ENCODE measurements at places on chromosomes 12 and 14.

- no peak for DNase-seq
Observed at GRCh38 chr12:55671746-55672145, 35.1 kb downstream of the OR10P1 start.

DNA sequence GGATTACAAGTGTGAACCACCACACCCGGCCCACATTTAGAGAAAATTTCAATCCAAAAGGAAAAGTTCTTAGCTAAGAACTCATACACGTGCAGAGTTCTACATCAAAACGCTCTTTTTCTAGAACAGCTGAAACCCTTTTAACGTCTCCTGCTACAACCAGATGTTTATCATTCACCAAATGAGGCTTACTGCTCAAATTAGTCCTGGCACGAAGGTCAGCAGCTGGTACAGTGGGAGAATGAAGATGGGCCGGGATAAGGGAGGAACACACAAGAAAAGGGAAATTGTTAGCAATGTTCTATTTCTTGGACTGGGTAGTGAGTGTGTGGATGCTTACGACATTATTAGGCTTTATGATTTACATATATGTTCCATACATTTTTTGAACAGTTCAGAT lies 37.2 kb downstream of the PRKAB1 start:
- no peak for DNase-seq

DNA sequence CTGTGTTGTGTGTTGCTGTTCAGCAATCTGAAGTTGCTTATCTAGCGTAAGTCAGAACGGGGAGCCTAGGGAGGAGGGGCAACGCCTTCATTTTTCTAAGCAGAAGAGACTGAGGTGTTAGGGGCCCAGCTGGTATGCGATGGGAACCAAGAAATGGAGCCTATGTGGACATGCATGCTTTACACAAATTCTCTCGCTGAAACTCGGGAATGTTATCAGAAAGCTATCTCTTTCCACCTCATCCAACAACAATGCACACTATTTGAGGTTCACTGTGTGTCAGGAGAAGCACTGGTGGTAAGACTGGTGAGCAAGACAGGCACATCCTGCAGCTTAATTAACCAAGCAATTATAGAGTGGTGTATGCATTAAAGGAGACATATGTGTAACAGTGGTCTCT lies 89.7 kb downstream of the NRXN3 start:
- DNase-seq = no peak

- DNase-seq = no peak
Observed at GRCh38 chr12:66296176-66296683, 6.1 kb upstream of the HELB start.

- no peak for DNase-seq
Observed at GRCh38 chr12:47848853-47849252, 29.1 kb upstream of the HDAC7 start.

GRCh38 chr12:92002195-92002649 lies 143.4 kb downstream of the BTG1 start:
- DNase-seq = no peak

- peak; percentile 68 for DNase-seq
Observed at GRCh38 chr12:4663971-4664505, 15.1 kb downstream of the NDUFA9 start.

GRCh38 chr14:65864984-65865383 lies 452.5 kb downstream of the FUT8 start:
- DNase-seq = no peak

DNA sequence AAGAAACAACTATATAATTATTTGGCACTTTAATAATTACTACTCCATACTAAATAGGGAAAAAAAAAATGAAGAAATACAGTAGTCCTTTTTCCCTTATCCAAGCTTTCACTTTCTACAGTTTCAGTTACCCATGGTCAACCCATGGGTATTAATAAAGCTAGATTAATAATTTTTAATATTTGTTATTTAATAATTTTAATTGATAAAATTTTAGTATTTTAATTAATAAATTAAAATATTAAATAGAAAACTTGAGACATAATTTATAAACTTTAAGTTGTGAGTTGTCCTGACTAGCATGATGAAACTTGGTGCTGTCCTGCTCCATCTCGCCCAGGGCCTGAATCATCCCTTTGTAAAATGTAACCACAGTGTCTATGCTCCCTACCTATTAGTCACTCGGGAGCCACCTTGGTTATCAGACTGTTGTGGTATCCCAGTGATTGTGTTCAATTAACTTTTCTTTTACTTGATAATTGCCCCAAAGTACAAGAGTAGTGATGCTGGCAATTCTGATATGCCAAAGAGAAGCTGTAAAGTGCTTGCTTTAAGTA lies 71.8 kb downstream of the PAWR start:
- DNase-seq = peak; percentile 32
